Stimulated activated CD8-positive, alpha-beta memory T cell treated with anti-CD3 and anti-CD28 coated beads, Interleukin-2, amount 100 ng/mL, for 48 hours (primary cell): ENCODE measurements at places on chromosomes 2 and 18.

GRCh38 chr2:219665926-219666325 lies 38.5 kb downstream of the SLC4A3 start:
- DNase-seq = no peak

DNA sequence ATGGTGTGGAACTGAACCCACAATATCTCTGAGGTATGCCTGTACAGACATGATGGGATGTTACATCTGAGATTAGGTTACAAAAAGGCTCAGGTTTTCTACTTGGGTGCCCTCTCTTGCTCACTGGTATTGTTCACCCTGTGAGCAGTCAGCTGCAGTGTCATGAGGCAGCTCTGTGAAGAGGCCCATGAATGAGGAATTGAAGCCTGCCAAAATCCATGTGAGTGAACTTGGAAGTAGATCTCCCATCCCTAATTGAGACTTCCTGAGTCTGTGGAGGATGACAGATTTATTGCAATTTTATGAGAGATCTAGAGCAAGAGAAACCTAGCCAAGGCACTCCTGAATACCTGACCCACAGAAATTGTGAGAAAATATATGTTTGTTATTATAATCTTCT lies 404.9 kb upstream of the ZEB2 start:
- no peak for DNase-seq

GRCh38 chr2:96844405-96844808 lies 586 bp upstream of the ANKRD23 start:
- DNase-seq = no peak

GRCh38 chr2:19630921-19631320 lies 270.9 kb downstream of the TTC32 start:
- DNase-seq = no peak

GRCh38 chr18:12604445-12605007 lies 53.4 kb downstream of the SPIRE1 start:
- no peak for DNase-seq

DNA sequence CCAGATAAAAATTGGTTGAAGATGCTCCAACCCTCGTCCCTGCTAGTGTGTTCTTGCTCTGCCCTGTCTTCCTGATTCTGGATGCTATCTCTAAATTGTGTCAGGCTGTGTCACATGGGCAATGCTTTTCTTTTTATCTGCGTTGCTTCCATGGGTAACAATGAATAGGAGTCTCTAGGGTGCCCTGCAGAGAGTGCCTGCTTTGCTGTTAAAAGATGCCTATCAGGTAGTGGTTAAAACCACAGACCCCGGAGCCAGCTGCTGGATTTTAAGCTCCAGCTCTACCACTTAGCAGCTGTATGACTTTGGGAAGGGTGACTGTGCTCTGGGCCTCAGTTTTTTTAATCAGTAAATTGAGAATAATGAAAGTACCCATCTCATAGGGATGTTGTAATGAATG lies 340.3 kb downstream of the PLCL1 start:
- DNase-seq = no peak

DNA sequence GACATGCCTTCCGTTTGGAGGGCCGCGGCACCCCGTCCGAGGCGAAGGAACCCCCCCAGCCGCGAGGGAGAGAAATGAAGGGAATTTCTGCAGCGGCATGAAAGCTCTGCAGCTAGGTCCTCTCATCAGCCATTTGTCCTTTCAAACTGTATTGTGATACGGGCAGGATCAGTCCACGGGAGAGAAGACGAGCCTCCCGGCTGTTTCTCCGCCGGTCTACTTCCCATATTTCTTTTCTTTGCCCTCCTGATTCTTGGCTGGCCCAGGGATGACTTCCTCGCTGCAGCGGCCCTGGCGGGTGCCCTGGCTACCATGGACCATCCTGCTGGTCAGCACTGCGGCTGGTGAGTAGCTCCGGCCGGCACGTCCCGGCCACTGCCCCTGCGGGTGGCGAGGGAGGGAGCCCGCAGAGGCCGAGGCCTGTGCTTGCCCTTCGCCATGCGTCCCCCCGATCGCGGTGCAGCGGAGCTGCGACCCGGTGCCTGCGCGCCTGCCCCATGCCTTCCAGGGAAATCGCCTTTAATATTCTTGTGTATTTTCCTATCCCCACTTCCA lies 1.2 kb downstream of the BMPR2 start:
- no peak for DNase-seq

GRCh38 chr2:155815851-155816250 lies 516.7 kb downstream of the NR4A2 start:
- no peak for DNase-seq

GRCh38 chr18:77054288-77054605 lies 78.3 kb downstream of the MBP start:
- DNase-seq = no peak

DNA sequence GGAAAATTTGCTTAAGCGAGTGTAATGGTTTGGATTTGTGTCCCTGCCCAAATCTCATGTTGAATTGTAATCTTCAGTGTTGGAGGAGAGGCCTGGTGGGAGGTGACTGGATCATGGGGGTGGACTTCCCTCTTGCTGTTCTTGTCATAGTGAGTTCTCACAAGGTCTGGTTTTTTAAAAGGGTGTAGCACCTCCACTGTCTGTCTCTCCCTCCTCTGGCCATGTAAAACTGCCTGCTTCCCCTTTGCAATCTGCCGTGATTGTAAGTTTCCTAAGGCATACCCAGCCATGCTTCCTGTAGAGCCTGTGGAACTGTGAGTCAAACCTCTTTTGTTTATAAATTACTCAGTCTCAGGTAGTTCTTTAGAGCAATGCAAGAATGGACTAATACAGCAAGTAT lies 6.6 kb downstream of the YIPF4 start:
- DNase-seq = no peak

GRCh38 chr2:43370705-43371104 lies 144.3 kb upstream of the ZFP36L2 start:
- no peak for DNase-seq
